ENCODE measurements at places on chromosomes 12 and 14. TPM values are rescaled to one million over a fixed set of nuclear protein-coding genes. Genes with fewer than 3 reads are reported as not detected.

DNA sequence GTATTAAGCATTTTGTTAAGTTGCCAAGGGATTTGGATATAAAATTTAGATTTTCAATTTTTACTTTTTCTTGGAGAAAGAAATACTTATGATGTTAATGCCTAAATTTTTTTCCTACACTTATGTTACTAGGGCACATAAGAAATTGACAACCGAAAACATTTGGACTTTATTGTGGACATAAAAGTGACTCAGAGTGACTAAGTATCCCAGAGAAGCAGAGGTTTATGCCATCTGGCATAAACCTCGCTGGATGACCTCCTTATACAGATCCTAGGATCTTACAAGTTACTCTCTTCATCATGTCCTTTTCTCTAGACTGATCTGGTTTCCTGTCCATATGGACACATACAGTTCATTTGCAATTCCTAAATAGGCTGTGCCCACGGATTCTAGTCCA is 89.8 kb downstream of the RERG start:
- H3K27me3 ChIP-seq = no peaks in the 10 kb centered on the region
- no peak overlapping the region for H3K4me3 ChIP-seq
- H3K4me1 ChIP-seq = no peaks in the 10 kb centered on the region
- no peak for DNase-seq
- no peaks in the 10 kb centered on the region for H3K36me3 ChIP-seq
- no peak overlapping the region for H3K27ac ChIP-seq

GRCh38 chr14:71362282-71362681 is 455.0 kb downstream of the PCNX1 start:
- H3K36me3 ChIP-seq = no peaks in the 10 kb centered on the region
- no peak overlapping the region for H3K27ac ChIP-seq
- no peaks in the 10 kb centered on the region for H3K27me3 ChIP-seq
- peaks cover 16% of the 10 kb centered on the region for H3K4me1 ChIP-seq
- DNase-seq = no peak

DNA sequence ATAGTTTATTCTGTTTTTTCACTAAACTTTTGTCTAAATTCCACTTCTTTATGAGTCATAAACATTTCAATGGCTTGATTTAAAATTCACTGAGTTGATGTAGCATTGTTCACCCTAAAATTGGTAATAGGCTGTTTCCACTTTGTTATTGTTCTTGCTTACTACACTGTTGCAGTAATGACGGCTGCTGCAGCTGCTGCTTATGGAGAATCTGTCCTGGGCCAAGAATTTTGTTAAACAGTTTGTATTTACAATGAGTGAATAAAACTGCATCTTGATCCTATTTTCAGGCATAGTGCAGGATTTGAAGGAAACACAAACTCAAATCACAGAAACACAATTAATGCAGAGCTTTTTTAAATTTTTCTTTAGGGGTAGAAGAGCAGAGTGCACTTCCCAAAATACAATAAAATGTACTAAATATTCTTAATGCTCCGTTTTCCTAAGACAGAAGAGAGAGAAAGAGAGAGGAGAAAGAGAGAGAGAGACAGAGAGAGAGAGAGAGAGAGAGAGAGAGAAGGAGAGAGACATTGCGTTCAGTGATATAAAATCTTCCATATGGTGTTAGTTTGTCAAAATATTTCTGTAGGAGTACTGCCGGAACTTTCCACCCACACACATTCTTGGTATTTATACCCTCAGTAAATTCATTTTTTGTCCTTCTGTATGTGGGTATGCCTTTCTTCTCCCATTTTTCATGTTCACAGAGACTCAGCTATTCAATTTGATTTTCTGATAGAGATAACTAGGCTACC is 266.4 kb downstream of the LRFN5 start:
- H3K27ac ChIP-seq = no peak overlapping the region
- H3K27me3 ChIP-seq = no peaks in the 10 kb centered on the region
- no peak for DNase-seq

- no peaks in the 10 kb centered on the region for H3K4me1 ChIP-seq
- no peak overlapping the region for H3K27ac ChIP-seq
- H3K4me3 ChIP-seq = no peak overlapping the region
- DNase-seq = no peak
These were observed 86.0 kb downstream of the SCFD1 start for GRCh38 chr14:30708157-30708556.

GRCh38 chr12:46998811-46999368 is 80.5 kb upstream of the PCED1B start:
- no peak overlapping the region for H3K27ac ChIP-seq
- no peak for DNase-seq
- H3K36me3 ChIP-seq = no peaks in the 10 kb centered on the region
- no peaks in the 10 kb centered on the region for H3K4me1 ChIP-seq
- H3K27me3 ChIP-seq = no peaks in the 10 kb centered on the region

GRCh38 chr14:72559202-72559601 is 334.7 kb downstream of the DPF3 start:
- no peaks in the 10 kb centered on the region for H3K36me3 ChIP-seq
- H3K27ac ChIP-seq = no peak overlapping the region
- H3K27me3 ChIP-seq = no peaks in the 10 kb centered on the region
- DNase-seq = no peak
- H3K4me1 ChIP-seq = no peaks in the 10 kb centered on the region

DNA sequence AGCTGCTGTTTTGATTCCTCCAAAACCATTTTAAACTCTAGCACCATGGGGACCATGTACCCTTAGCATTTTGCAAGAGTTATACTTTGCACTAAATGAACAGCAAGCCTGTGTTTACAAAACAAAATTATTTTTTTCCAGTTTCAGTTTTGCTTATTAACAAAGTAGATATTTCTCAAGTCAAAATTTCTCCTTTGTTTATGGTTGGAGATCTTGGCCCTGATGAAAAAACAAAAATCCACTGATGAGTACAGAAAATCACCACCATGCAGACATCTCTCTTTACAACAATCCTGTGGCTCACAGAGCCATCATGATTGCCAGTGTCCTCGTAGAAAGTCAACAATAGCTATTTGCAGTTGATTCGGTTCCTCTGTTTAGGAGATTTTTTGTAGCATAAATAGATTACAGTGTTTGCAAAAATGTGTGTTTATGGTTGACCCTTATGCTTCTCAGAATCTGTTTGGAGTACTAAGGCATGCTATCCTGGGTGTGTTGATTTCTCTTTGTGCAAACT is 201.1 kb upstream of the NUDT4 start:
- H3K4me3 ChIP-seq = no peak overlapping the region
- no peaks in the 10 kb centered on the region for H3K4me1 ChIP-seq
- H3K27me3 ChIP-seq = no peaks in the 10 kb centered on the region
- H3K36me3 ChIP-seq = no peaks in the 10 kb centered on the region

DNA sequence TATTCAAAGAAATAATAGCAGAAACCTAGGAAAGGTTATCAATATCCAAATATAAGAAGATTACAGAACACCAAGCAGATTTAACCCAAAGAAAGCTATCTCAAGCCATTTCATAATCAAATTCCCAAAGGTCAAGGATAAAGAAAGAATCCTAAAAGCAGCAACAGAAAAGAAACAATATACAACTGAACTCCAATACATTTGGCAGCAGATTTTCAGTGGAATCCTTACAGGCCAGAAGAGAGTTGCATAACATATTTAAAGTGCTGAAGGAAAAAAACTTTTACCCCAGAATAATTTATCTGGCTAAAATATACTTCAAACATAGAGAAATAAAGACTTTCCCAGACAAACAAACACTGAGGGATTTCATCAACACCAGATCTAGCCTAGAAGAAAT is 54.3 kb downstream of the DENND5B start:
- H3K4me1 ChIP-seq = no peaks in the 10 kb centered on the region
- no peaks in the 10 kb centered on the region for H3K36me3 ChIP-seq
- H3K4me3 ChIP-seq = no peak overlapping the region
- H3K27ac ChIP-seq = no peak overlapping the region
- H3K27me3 ChIP-seq = no peaks in the 10 kb centered on the region

GRCh38 chr14:21902561-21903181 is 229.1 kb upstream of the OR4E1 start:
- H3K4me1 ChIP-seq = no peaks in the 10 kb centered on the region
- no peak for DNase-seq
- no peaks in the 10 kb centered on the region for H3K36me3 ChIP-seq
- H3K27me3 ChIP-seq = no peaks in the 10 kb centered on the region
- H3K4me3 ChIP-seq = no peak overlapping the region
- no peak overlapping the region for H3K27ac ChIP-seq

- no peak overlapping the region for H3K27ac ChIP-seq
- DNase-seq = no peak
- H3K4me3 ChIP-seq = no peak overlapping the region
- H3K4me1 ChIP-seq = no peaks in the 10 kb centered on the region
These were observed 60.8 kb upstream of the SLC38A4 start for GRCh38 chr12:46886541-46887041.

GRCh38 chr12:4116251-4117111 is 157.1 kb upstream of the CCND2 start:
- no peak overlapping the region for H3K4me3 ChIP-seq
- H3K27ac ChIP-seq = no peak overlapping the region
- H3K36me3 ChIP-seq = no peaks in the 10 kb centered on the region

DNA sequence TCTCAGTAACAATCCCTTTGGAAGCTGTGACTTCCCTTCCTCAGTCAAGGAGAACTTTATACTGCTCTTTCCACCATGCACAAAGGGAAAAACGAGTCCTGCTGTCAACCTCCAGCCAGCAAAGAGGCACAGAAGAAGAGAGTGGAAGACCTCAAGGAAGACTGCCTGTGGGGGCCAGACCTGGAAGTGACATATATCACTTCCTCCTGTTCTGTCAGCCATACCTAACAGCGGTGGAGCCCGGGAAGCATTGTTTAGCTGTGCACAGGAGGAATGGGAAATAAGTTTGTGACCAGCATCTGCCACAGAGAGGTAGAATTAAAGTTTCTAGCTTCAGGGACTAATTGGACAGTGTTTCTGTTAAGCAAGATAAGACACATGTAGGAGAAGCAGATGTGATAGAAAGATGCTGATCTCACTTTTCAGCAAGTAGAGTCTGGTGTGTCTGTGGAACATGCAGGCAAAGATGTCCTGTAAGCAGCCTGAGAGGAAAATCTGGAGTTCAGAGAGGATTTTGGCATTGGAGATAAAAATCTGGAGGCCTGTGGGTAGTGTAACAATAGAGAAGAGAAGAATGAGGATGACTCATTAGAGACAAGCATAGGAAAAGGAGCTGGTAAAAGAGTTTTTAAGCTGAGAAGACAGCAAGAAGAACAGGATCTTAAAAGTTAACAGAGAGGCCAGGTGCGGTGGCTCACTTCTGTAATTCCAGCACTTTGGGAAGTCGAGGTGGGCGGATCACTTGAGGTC is 141.6 kb upstream of the CPSF6 start:
- no peaks in the 10 kb centered on the region for H3K27me3 ChIP-seq
- no peaks in the 10 kb centered on the region for H3K36me3 ChIP-seq
- no peak for DNase-seq
- H3K4me3 ChIP-seq = no peak overlapping the region

DNA sequence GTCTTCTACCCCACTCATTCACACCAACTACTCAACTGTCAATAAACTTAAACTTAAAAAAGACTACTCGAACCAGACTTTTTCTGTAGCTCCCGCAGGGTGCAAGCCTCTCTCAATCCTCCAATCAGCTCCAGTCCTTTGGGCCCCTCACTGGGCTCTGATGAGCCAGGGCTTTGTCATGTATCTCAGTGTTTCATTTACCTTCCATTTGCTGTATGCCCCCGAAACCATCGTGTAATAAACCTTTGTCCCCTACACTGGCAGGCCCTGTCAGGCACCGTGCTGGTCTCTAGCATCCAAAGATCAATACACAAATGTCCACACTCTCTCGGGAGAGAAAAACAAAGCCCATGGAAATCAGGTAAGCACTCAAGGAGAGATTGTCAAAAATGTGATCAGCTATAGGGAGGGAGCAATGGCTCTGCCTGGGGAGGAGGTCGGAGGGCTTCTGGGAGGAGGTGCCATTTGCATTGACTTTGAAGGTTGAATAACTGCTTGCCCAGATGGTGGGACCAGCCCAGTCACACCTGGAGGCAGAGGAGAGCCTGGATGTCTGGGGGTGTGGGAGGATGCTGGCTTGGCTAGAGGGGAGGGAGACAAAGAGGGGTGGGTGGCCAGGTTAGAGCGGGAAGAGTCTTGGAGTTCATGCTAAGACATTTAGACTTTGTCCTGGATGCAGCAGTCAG is 42.1 kb upstream of the DICER1 start:
- no peak for DNase-seq
- no peaks in the 10 kb centered on the region for H3K27me3 ChIP-seq
- H3K27ac ChIP-seq = no peak overlapping the region
- no peaks in the 10 kb centered on the region for H3K4me1 ChIP-seq

DNA sequence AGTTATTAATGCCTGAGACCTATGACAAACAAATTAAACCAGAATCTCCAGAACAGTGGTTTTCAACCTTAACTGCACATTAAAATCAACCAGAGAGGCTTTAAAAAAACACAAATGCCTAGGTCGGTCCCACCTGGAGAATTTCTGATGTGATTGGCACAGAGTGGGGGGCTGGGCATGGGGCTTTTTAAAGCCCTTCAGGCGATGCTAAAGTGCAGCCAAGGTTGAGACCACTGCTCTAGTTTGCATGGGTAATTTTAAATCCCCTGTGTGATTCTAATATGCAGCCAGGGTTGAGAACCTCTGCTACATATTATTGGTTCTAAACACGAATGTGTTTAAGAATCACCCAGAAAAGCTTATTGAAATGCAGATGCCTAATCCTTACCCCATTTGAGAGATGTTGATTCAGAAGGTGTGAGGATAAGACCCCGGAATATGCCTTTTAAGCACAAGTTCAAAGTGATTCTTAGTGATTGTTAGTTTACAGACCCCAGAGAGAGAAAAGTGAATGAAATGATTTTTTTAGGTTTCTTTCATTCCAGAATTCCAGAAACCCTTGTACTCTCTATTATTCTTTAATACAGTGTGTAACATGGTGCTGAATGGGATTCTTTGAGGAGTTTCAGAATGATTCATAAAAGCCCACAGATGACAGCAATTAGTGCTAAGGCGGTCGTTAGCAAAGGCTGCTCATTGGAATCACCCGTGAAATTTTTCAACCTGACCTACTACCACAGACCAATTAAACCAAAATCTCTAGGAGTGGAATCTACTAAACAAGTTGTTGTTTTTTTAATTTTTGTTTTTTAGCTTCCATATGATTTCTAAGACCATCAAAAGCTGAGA is 44.9 kb downstream of the LIN7A start:
- no peak overlapping the region for H3K27ac ChIP-seq
- H3K4me1 ChIP-seq = no peaks in the 10 kb centered on the region
- no peaks in the 10 kb centered on the region for H3K27me3 ChIP-seq
- H3K4me3 ChIP-seq = no peak overlapping the region
- no peaks in the 10 kb centered on the region for H3K36me3 ChIP-seq

- peaks cover 25% of the 10 kb centered on the region for H3K36me3 ChIP-seq
- no peak for DNase-seq
- H3K4me1 ChIP-seq = no peaks in the 10 kb centered on the region
- H3K27ac ChIP-seq = no peak overlapping the region
- no peaks in the 10 kb centered on the region for H3K27me3 ChIP-seq
- no peak overlapping the region for H3K4me3 ChIP-seq
These were observed 7.9 kb upstream of the ITFG2 start for GRCh38 chr12:2804393-2805142.

- no peaks in the 10 kb centered on the region for H3K36me3 ChIP-seq
- H3K27ac ChIP-seq = peak overlapping the region; percentile 74
- H3K27me3 ChIP-seq = no peaks in the 10 kb centered on the region
- H3K4me1 ChIP-seq = peaks cover 89% of the 10 kb centered on the region
- no peak for DNase-seq
- no peak overlapping the region for H3K4me3 ChIP-seq
These were observed 5.1 kb upstream of the NUMB start for GRCh38 chr14:73463411-73463810.

The MSI1 gene
- total RNA-seq = 0.67 TPM

The IQSEC3 gene
- total RNA-seq = 5.9 TPM

The LRRC9 gene
- total RNA-seq = not detected

The ALKBH2 gene
- 13.6 TPM for total RNA-seq

The TSPAN11 gene
- total RNA-seq = 4.4 TPM

The PALS1 gene
- total RNA-seq = 44.2 TPM

The VWF gene
- total RNA-seq = 543 TPM

The IGF1 gene
- total RNA-seq = 5.0 TPM

The C14orf132 gene
- total RNA-seq = 58.6 TPM

The B4GALNT3 gene
- 25.9 TPM for total RNA-seq

All from upper lobe of left lung (tissue), 6 donors.